ENCODE measurements at places on chromosomes 1 and 21.

- DNase-seq, result no peak
Measured at GRCh38 chr1:172915271-172915670, 135.5 kb downstream of the TNFSF18 start.

- DNase-seq, result no peak
Measured at GRCh38 chr1:29271724-29272123, 35.4 kb downstream of the PTPRU start.

GRCh38 chr1:240462766-240463395 lies 149.1 kb downstream of the GREM2 start:
- no peak for DNase-seq

DNA sequence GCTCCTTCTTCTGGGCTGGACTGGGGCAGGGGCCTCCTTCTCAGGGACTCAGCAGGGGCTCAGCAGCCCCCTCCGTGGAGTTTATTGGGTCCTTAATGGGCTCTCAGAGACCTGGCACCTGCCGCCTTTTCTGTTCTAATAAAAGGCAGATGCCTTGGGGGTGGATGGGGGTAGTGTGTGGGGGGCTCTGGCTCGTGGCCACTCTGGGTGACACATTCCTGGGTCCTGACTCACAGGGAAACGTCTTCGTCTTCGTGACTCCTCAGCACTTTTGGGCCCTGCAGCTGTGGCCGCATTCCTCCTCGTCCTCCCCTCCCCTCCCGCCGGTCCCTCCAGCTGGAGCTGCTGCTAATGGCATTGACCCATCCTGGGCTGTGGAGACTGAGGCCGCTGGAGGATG lies 107.8 kb upstream of the WNT4 start:
- no peak for DNase-seq

DNA sequence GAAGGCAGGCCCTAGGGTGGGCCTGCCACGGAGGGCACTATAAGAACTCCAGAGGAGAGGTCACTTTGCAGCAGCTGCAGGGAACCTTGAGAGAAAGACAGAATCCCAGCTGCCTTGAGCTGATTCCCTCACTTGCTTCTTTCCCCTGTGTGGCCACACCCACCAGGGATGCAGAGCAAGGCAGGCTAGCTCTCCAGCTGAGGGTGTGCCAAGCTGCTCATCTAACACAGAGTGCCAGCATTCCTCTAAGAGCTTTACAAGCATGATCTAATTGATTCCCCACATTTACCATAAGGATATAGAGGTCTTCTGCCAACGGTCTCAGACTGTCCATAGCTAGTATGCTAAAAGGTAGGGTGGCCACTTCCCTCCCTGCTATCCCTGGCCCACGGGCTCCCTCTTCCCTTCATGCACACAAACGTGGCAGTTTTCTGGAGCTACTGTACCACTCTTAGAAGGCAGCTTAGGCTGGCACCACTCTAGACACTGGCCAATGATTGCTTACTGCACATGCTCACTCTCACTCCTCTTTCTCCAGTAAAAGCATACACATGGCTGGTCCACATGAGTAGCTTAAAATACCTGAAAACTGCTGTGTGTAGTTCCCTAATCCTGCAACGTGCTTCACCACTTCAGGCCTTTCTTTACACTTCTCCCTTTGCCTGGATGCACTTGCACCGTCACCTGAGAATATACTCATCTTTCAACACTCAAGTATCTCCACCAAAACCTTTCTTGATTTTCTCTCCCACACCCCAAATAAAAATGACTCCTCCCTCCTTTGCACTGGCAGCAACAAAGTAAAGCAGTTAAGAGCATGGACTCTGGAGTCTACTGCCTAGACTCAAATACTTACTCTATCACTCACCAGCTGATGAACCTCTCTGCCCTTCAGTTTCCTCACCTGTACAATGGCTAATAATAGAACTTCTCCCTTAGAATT lies 57.7 kb downstream of the DMAP1 start:
- DNase-seq, result no peak

DNA sequence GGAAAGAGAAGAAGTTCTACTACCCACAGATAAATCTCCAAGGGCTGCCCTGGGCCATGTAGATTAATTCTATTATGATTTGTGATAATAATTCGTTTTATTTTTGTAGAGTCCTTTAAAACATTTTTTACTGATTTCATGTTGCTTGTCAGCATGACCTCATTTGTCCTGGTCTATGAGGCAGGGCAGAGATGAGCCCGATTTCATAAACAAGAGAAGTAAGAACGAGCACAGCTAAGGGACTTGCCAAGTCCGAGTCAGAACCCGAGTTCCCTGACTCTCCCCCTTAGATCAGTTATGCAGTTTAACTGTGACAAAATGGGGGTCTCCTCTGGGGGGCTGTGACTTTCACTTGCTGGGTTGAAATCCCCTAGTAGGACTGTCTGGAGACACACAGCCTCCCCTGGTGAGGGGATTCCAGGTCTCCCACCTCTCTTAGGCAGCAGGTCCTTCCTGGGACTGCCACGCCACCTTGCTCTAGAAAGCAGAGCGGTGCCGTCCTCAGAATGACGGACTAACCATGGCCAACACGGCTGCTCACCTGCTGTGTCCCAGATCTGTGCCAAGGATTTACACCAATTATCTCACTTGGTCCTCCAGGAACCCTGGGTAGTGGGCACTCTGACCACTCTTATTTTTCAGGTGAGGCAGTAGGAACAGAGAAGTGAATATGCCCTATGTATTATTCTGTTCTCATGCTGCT lies 31.0 kb upstream of the SOX13 start:
- DNase-seq, result no peak

DNA sequence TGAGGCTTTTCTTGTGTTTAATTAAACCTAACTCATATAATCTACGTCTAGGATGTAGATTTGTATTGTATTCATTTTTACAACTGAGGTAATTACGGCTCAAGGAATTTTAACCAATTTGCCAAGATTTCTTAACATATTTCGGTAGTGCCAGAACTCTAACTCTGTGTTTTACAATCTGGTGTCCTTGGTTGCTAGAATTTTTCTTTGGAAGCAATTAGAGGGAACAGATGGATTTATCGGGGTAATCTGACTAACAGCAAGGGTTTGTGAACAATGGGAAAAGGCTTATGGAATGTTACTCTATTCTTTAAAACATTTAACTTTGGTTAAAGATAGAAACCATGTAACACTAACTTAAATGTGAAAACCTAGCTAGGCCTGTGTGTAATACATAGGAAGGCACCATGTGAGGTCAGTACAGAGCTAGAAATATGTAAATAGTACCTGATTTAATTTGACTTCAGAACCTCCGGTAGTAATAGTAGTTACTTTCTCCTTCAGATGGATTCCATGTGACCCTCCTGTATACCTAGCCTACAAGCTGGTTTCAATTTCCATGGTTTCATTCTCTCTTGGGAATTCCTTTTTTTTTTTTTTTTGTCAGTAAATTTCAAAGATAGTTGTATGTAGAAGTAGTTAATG lies 1.2 kb downstream of the MTF2 start:
- DNase-seq, result peak; percentile 66

- no peak for DNase-seq
Measured at GRCh38 chr21:28489821-28490350, 502.8 kb downstream of the LTN1 start.

Data from Jurkat, Clone E6-1 (cell line).